Frontal cortex (tissue), 4 donors: ENCODE measurements at places on chromosomes 4 and X.

GRCh38 chr4:18366892-18367291 lies 345.3 kb upstream of the LCORL start:
- no peak for DNase-seq

- DNase-seq, result no peak
Observed at GRCh38 chr4:83552083-83552482, 16.2 kb downstream of the GPAT3 start.

- DNase-seq, result no peak
Observed at GRCh38 chr4:13986548-13986947, 359.0 kb upstream of the BOD1L1 start.

GRCh38 chrX:14964500-14964899 lies 91.3 kb downstream of the MOSPD2 start:
- DNase-seq, result no peak

GRCh38 chr4:26255989-26256388 lies 64.8 kb upstream of the RBPJ start:
- DNase-seq, result no peak

DNA sequence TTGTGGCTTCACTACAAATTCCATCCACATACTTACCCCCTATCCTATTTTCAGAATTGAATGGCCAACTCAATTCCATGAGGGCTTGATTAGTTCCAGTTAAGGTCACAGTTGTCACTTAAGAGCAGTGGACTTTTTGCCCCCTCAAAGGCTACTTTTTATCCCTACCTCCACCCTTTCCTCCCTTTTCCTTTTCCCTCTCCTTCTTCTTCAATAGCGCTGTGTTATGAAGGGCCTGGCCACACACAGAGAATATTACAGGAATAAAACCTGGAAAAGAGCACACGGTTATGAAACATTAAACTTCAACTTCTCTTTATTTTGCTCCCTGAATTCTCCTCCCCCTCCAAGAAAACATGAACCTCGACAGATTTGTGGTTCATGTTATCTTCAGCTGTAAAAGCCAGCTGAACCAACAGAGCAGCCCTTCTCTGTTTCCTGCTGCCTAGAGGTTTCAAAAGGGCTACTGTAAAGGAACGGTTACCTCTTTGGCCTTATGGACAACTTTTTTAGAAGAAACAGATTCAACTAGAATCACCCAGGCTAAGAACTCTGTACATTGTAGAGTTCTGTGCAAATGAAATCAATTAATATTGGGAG lies 87.0 kb upstream of the RPL34 start:
- DNase-seq, result no peak

- DNase-seq, result no peak
Observed at GRCh38 chrX:41906515-41907187, 16.7 kb downstream of the CASK start.

- no peak for DNase-seq
Observed at GRCh38 chr4:158837527-158838141, 68.8 kb downstream of the FNIP2 start.

DNA sequence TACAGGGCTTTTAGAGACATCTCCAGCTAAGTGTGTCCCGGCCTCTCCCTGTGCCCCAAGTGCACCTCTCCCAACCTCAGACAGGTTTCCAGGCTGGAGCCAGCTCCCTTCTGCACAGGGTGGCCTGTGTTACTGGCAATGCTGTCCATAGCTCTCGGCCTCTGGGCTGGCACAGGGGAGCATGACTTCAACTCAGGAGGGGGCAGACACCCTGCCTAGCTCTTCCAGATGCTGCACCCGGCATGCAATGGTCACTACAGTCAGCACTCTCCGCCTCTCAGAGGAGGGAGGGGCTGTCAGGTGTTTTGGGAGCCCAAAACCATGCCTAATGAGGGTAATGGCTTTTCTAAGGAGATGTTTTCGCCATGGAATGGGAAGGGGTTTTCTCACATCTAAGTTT lies 2.4 kb upstream of the IRAK1 start:
- no peak for DNase-seq

GRCh38 chr4:75655562-75655961 lies 17.6 kb downstream of the G3BP2 start:
- DNase-seq, result no peak

DNA sequence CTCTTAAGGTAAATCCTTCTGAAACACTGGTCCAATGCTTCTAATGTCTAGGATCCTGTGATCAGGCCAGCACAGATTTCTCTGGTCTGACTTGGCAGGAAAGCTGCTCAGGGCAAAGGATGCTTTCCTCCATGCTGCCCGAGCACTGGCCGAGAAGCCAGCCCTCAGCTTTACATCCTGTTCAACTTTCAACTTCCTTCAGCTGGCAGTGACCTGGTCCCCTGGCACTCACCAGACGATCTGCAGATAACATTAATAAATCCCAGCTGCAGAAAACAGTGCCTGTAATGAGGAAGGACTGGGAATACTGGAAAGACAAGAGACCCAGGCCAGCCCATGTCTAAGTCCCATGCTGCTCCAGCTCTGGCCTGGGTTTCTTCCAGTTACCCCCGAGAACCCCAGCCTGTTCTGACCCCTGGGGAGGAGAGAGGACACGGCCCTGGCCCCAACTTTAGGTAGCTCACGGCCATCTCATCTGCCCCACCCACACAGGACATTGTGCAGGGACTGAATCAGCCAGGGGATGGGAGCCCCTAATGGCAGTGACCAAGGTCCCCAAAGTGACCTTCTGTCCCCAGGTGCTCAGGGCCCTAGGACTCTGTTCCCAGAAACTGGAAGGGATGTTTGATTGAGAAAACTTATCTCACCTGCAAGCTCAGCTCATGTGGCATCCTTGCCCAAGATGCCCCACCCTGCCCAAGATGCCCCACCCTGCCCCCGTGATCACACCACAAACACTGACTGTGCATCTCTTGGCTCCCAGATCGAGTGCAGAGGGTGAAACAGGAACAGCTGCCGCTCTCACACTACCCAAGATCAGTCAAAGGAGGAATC lies 28.0 kb downstream of the JAKMIP1 start:
- no peak for DNase-seq

- DNase-seq, result no peak
Observed at GRCh38 chr4:7780751-7781348, 158.8 kb downstream of the AFAP1 start.

GRCh38 chrX:106959901-106960300 lies 39.7 kb downstream of the CLDN2 start:
- DNase-seq, result no peak

- no peak for DNase-seq
Observed at GRCh38 chrX:136880003-136880451, 498 bp downstream of the RBMX start.

DNA sequence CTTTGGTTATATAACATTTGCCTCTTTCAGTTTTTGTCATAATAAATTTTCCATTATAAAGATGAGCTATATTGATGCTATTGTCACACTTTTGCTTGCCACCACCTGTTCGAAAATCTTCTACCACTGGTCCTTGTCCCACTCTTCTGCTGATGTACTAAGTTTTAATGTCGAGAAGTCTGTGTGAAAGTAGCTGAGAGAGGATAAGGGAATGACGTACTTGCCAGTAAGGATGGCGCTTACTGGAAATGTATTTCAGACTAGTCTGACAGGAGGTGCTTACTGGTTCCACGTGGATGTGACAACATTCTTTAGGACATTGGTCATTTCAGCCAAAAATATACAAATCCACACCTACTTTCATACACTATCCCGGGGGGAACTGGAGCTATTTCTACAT lies 132.7 kb upstream of the NR3C2 start:
- no peak for DNase-seq

- peak; percentile 4 for DNase-seq
Observed at GRCh38 chr4:169340834-169341233, 70.1 kb upstream of the SH3RF1 start.

GRCh38 chr4:44629280-44629866 lies 22.1 kb downstream of the YIPF7 start:
- no peak for DNase-seq

- no peak for DNase-seq
Observed at GRCh38 chr4:4560642-4561041, 18.8 kb upstream of the STX18 start.

- DNase-seq, result no peak
Observed at GRCh38 chr4:8847764-8848163, 23.9 kb downstream of the HMX1 start.

DNA sequence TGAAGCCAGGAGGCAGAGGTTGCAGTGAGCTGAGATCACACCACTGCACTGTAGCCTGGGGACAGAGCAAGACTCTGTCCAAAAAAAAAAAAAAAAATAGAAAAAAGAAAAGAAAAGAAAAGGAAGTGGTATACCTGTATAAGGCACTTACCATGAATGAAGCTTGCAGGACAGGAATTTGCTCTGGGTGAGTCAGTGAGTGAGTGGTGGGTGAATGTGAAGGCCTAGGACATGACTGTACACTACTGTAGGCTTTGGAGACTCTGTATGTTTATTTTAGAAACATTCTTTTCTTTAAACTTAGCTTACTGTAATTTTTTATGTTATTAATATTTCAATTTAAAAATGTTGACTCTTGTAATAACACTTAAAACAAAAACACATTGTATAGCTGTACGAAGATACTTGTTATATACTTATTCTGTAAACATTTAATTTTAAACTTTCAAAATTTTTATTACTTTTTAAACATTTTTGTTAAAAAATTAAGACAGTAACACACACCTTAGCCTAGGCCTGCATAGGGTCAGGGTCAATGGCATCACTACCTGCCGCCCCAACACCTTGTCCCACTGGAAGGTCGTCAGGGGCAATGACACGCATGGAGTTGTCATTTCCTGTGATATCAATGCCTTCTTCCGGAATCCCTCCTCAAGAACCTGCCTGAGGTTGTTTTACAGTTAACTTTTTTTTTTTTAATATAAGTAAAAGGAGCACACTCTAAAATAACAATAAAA lies 78.7 kb downstream of the CLNK start:
- DNase-seq, result no peak

DNA sequence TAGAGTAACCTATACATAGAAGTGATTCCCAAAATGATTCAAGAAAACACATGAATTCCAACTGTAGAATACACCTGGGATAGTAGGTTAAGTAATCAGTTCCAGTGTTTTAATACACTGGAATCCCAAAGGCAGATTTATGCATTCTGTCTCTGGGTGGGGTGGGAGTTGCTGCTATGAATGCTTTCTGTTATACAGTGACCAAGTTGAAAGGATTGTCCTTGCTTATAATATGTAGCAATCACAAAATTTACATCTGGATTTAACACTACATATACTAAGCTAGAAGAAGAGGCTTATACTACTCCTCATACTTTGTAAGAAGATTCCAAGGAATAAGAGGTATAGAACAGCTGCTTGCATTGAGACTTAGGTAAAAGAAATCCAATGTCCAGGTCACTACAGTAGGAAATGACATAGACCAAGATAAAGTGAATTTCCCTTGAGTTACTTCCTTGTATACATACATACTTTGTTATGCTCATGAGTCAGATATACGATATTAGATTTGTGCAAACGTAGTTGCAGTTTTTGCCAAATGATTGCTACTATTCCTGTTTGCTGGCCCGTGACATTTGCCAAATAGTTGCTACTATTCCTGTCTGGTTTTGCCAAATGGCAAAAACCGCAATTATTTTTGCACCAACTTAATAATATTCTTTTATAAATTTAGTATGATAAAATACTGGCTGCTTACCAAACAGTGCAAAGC lies 210.5 kb upstream of the DIAPH2 start:
- no peak for DNase-seq

GRCh38 chr4:82643994-82644733 lies 82.4 kb upstream of the TMEM150C start:
- no peak for DNase-seq

DNA sequence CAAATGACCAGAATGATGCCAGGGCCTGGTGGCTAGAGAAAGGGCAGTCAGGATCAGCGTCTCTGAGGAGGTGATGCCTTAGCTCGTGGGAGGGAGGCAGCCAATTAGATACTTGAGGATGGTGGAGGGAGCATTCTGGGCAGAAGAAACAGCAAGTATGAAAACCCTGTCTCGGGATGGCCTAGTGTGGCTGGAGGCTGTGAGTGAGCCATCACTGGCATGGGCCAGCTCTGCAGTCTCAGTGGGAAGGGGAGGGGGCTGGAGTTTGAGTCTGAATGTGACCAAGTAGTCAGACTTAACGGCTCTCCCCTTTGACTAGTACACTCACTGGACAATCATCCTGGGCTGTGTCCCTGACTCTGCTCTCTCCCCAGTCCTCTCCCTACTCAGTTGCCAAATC lies 7.1 kb downstream of the CNGA2 start:
- no peak for DNase-seq

GRCh38 chr4:46947541-46947940 lies 38.5 kb upstream of the COX7B2 start:
- no peak for DNase-seq

DNA sequence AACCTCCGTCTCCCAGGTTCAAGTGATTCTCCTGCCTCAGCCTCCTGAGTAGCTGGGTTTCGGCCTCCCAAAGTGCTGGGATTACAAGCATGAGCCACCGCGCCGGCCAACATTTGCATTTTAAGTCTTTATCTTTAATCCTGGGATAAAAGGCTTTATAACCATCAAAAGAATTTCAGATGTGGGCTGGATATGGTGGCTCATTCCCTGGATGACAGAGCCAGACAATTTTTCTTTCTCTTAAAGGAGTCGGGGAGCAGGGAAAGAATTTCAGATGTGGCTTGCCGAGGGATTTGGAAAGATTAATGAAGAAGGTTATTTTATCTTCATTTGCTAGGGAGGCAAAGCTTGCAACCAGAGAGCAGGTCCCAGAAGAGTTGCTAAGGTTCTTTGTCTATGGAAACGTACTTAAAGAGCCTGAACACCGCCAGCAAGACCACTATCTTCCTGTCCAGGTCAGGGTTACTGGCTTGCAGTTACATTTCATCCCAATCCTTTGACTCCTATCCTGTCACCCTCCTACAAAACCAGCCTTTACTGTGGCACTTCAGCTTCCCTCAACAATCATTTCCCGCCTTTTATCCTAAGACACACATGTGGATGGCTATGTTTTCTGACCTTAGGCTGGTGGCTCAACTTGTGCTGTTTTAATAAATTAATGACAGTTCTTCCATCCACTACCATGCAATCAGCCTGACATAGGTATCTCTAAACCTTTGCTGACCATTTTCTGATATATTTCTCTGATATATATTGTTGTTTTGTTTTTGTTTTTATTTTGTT lies 3.9 kb upstream of the KLHL8 start:
- no peak for DNase-seq

DNA sequence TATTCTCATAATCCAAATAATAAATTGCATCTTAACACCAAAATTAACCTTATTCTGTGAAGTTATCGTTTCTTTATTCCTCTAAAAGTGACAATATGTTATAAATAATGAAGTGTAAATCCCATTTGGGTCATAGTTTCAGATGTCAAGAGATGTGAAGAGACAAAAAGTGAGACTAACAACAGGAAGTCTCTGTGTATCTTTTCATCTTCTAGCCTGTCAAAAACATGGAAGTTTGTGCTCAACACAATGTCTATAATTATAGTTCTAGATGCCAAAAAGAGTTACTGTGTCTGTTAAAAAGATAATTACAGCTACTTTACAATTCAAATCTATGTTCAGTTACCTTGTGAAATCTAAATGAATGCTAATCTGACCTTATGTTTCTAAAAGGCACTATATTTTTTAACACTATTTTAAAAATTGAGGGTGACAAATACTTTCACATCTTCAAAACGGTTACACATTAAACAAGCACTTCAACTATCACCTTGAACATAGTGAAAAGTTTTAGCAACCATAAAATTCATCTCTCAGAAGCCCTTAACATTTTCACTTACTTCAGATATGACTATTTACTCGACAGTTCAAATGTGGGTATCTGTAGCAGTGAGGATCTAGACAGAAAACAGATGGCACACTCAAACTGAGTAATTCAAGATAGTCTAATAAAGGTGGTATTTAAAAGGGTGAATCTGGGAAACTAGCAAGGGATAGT lies 509.8 kb downstream of the ARAP2 start:
- DNase-seq, result no peak

GRCh38 chrX:45900766-45901615 lies 644.2 kb downstream of the ZNF674 start:
- DNase-seq, result no peak

- no peak for DNase-seq
Observed at GRCh38 chr4:134585972-134586371, 384.4 kb upstream of the PABPC4L start.
